ENCODE measurements at places on chromosomes 1 and 21.

DNA sequence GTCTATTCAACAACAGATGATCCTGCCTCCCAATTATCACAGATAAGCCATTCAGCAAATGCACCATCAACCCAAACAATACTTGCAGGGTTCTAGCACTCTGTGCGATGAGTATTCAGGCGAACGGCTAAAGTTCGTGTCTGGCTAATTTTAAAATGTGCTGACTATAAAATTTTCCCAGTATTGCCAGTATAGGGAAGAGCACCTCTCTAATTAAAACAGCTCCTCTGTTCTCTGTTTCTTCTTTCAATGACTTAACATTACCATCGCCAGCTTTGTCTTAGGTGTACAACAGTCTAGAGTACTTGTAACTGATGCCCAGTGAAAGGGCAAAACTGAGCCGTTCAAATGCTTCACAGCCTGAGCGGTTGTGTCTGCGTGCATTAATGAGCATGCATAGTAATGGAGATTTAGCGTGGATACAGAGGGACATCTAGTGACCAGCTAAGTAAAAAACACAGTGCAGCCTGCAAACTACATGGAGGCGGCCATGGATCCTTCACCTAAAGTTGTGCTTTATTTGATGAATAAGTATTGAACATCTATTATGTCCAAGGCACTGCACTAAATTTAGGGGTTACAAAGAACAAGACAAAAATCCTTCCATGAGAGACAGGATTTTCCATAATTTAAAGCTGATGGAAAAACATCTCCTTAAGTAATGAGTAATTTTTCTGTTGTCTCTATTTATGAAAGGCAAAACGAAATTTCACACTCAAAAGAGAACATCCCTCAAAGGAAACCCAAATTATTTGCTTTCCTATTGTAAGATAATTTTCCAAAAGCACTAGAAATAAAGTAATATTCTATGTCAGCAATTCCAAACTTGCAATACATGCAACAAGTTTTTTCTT is 120.0 kb downstream of the SETD4 start:
- DNase-seq: no peak

DNA sequence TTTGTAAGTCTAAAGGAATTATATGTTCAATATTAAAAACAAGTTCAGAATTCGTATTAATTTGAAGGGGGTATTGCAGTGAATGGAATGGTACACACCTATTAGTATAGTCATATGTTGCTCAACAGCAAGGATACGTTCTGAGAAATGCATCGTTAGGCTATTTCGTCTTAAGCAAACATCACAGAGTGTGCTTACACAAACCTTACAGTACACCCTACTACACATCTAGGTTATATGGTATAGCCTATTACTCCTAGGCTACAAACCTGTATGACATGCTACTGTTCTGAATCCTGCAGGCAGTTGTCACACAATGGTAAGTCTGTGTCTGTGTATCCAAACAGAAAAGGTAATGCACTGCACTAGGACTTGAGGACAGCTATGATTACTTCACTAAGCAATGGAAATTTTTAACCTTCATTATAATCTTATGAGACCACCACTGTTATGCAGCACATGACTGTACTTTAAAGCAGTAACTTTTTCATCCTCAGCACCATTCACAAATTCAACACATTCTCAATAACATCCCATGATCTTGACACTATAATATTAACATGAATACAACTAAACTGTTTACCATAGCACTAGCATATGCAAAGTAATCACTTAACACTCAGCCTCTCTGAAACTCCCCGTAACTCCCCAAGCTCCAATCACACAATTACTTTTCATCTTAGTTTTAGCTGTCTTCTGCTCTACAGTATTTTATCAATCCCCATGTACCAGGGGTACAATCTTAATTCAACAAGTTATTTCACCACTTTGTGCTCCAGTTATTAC is 14.4 kb upstream of the PSMG1 start:
- no peak for DNase-seq

GRCh38 chr1:111512931-111513330 is 9.5 kb upstream of the ADORA3 start:
- DNase-seq: no peak

- peak; percentile 92 for DNase-seq
These were observed at the start of gene FUBP1 for GRCh38 chr1:77978969-77979876. Gene FUBP1, minus strand, starts transcription at chr1:77979072. Its CDS starts 68 bp downstream, at chr1:77979004.

DNA sequence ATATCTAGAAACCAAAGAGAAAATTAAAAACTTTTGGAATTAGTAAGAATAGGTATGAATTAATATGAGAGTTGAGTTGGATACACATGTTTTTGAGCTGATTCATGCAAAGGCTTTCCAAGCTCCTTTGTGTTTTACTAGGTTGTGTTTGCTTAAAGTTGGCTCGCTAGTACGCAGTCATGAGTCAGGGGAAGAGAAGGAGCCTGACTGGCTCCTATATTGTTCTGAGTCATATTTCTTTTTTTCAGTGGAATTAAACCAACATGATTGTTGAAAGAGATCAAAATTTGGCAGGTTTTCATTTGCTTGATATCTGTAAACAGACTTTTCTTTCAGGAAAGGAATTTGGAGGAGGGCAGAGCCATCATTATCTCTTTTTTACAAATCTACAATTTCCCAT is 66.7 kb downstream of the MAGI3 start:
- DNase-seq: peak; percentile 87

- peak; percentile 67 for DNase-seq
These were observed 46.0 kb downstream of the GRHL3 start for GRCh38 chr1:24364975-24365678.

DNA sequence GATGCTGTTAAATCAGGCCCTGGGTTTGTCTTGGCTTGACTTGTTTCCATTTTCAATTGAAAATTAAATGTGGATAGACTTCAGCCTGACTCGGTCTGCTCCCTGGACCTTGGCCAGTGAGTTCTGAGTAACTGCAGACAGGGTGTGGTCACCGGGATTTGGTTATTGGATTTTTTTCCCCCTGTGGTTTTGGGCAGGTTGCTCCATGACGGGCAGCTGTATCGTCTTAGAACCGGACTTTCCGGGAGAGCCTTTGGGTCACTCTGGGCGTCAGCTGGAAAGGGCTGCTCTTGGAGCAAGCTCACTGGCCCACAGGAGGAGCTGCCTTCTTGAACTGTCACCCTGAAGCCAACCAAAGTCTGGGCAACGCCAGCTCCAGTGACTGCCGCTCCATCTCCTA is 75.0 kb downstream of the CLIC6 start:
- no peak for DNase-seq

- DNase-seq: no peak
These were observed 709 bp downstream of the GART start for GRCh38 chr21:33541105-33541711.

GRCh38 chr1:109959974-109960744 is 24.4 kb upstream of the AHCYL1 start:
- DNase-seq: no peak

DNA sequence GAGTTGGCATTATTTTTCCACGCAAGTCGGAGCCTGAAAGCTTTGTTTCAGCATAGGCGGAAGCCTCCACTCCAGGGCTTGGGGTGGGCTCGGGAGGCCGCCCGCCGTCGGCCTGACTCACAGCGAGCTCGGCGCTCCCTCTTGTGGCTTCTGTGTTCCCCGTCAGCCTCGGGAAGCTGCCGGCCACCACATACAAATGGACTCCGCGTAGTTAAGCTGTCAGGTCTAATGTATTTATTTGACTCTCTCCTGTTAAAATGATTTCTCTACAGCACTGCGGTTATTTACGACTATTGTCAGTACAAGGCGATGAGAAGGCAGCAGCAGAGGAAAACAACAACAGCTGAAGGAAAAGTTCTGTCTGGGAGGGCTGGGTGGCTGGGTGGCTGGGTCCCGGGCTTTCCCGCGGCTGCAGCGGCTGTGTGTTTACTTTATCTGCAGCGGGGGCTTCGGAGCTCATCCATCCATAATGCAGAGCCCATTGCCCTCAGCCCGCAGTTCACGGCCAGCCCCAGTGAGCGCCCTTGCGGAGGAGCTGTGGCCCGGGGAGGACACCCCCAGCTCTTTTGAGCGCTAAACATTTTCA is 375.7 kb upstream of the CAMK1G start:
- peak; percentile 25 for DNase-seq

DNA sequence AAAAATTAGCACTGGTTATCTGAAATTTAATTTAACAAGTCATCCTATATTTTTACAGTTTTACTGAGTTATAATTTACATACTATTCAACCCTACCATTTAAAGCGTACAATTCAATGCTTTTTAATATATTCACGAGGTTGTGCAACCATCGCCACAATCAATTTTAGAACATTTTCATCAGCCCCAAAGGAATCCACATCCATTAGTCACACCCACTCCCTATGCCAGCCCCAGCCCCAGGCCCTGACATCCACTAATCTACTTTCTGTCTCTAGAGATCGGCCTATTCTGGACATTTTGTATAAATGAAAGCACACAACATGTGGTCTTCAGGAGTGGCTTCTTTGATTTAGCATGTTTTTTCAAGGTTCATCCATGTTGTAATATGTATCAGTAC is 134.7 kb downstream of the PSMG1 start:
- no peak for DNase-seq

- no peak for DNase-seq
These were observed 66.4 kb upstream of the NEK2 start for GRCh38 chr1:211741788-211742187.

DNA sequence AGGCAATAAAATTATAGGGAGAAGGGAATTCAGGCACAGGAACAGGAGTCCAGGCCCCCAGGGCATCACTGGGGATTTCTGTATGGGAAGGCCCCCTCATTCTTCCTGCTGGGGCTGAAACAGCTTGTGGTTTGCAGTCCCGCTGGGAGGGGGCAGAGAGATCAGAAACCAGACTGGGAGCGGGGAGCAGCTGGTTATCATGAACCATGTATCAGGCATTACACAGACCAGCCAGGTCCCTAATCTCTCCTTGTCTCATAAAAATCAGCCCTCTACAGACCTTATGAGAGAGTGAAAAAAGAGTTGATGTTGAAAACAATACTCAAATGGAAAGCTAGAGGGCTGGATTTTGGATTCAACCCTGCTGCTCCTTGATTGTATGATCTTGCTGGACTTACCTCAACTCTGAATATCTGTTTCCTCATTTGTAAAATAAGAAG is 93.4 kb upstream of the F3 start:
- DNase-seq: no peak

GRCh38 chr21:21968810-21969209 is 970.6 kb downstream of the NCAM2 start:
- no peak for DNase-seq

GRCh38 chr1:61052395-61053225 is 29.8 kb upstream of the NFIA start:
- DNase-seq: no peak

GRCh38 chr1:212147581-212148033 is 112.1 kb downstream of the DTL start:
- DNase-seq: no peak

GRCh38 chr1:65420590-65421350 is at the start of the genes LEPR and LEPROT:
Gene LEPR, plus strand, starts transcription at chr1:65420668. Its CDS starts 144,898 bp downstream, at chr1:65565566.
Gene LEPROT, plus strand, starts transcription at chr1:65420668. Its CDS starts 57 bp downstream, at chr1:65420725.
- peak; percentile 55 for DNase-seq

DNA sequence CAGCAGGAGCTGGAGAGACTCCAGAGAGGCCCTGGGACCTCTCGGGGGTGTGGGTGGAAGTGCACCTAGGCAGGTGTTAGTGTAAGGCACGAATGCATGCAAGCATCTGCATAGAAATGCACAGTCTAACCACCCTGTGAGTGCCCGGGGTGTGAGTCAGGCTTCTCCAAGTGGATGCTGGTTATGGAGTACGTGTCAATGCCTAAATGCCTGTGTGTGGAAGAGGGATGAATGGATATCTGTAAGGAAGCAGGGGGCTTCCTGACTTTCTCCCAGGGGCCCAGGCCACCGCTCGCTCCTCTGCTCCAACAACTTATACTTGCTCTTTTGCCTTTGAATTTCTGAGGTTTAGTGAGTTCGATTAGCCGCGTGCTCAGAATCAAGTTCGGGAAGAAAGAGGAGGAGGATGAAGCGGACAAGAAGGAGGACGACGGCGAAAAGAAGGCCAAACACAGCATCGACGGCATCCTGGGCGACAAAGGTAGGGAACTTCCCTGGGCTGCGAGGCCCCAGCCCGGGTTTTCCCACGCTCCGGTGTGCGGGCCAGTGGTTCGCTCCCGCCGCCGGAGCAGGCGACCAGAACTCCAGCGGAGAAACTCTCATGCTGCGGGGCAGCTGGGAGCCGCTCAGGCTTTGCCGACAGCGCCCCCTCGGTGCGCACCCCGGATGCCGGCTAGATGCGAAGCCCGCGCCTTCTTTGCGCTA is 5.4 kb downstream of the PAX7 start:
- DNase-seq: no peak

DNA sequence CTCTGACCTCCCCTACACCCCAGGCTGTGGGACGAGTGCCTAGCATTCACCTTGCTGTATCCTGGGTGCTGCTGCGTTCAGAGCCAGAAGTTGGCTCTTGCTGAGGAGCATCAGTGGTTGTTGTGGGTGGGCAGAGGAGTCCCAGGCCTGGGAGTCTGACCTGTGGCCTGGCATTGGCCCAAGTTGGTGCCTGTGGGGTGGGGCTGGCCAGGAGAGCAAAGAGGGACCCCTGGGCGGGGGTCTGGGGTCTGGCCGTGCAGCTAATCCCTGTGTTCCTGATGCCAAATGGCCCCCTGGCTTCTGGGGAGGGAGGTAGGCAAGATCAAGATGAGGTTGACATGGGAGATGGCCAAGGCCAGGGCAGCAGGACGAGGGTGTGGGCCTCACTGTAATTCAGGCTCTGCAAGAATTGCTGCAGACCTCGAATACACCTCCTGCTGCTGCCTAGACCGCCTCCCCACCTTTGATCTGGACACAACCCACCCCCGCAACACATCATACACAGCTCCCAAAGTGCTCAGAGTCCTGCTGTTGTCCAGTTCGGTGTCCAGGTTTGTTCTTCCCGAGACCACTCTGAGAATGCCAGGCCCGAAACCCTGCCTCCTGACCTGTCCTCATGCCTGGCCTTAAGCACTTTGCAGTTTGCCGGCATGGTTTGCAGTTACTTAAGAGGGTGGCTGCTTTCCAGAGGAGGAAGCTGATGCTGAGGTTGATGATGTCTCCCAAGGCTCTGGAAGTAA is 28.7 kb downstream of the CDK18 start:
- DNase-seq: no peak

GRCh38 chr1:183303901-183304300 is 114.3 kb downstream of the NMNAT2 start:
- no peak for DNase-seq

GRCh38 chr1:100134872-100135271 is 1.9 kb downstream of the TRMT13 start:
- DNase-seq: no peak

DNA sequence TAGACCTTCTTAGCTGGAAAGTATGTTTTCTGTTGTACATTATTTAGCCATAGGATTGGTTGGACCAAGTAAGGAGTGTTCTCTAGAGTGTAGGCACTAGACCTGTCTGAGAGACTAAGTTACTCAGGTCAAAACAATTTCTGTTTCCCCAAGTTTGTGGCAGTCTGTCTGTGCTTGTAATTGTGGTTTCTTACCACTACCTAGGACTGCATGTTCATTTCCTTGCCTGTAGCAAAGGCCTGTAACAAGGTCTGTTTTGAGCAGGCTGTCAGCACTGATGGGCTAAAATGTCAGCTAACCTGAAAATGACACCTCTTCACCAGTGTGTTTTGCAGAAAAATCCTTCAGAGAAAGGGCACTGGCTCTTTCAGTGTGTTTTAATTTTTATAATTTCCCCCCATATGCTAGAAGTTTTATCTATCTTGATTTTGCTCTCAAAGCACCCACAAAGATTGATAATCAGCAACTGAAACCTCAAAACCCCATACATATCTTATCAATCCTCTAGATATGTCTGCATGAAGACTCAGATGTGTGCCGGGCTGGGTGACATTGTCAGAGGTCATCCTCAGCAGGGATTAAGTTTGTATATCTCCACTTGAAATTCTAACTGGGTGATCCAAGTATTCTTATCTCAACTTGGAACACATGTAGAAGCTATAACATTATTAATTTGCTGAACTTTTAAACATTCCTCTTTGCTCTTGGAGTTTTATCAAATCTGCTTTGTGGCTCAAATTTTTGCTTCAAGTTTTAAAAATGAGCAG is 50.7 kb upstream of the ST6GALNAC3 start:
- DNase-seq: no peak

- no peak for DNase-seq
These were observed 57.4 kb downstream of the LGR6 start for GRCh38 chr1:202250982-202251381.
